ENCODE measurements at places on chromosomes 4 and X. TPM values are rescaled to one million over a fixed set of nuclear protein-coding genes. Genes with fewer than 3 reads are reported as not detected.

Gene MRPS18C
- total RNA-seq = 56.1 TPM

Gene NAP1L2
- total RNA-seq = 2.6 TPM

Gene SPP1
- 21.6 TPM for total RNA-seq

Gene CENPI
- total RNA-seq = 0.65 TPM

Gene G6PD
- total RNA-seq = 74.3 TPM

Gene MAGEA3
- not detected for total RNA-seq

Gene RAB40A
- total RNA-seq = not detected

Gene CAPN6
- total RNA-seq = not detected

Gene LPAR4
- total RNA-seq = not detected

Gene SYTL5
- total RNA-seq = not detected

Gene IBSP
- not detected for total RNA-seq

Gene SH3BGRL
- total RNA-seq = 140 TPM

Gene EVC2
- 0.39 TPM for total RNA-seq

Gene DDX53
- total RNA-seq = not detected

GRCh38 chrX:134023851-134024281 lies 38.5 kb upstream of the GPC3 start:
- no peak for DNase-seq

DNA sequence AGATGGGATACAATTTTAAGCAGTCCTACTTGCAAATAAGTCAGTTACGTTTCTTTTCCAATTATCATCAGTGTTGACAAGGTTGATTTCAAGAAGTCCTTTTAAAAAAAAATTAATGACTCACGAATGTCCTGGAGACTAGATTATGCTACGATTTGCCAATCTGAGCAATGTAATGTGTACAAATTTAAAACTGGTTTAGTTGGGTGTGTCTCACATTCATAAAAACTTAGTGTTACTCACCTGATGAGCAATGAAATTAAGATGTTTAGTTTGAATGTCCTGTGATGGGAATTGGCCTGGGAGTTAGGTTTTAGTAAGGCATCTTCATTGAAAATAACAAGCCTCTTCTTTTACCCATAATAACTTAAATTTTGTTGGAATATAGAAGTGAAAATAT lies 136.7 kb upstream of the POF1B start:
- DNase-seq = no peak

DNA sequence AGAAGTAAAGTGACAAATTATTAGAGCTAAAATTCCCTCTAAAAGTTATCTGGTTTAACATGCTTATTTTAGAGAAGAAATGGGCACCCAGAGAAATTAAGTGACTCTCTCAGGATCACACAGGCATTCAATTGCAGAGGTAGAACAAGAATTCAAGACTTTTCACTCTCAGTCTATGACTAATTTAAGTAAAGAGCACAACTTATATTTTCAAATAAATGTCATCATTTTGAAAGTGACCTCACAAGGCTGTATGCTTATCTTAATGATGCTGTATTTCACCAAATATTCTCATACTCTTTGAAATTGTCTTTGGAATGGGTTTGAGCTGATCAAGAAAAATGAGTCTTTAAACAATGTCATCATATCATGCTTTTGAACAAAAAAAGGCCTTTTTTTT lies 15.3 kb downstream of the GPR174 start:
- no peak for DNase-seq

- no peak for DNase-seq
Observed at GRCh38 chr4:37908488-37909331, 17.8 kb downstream of the TBC1D1 start.

DNA sequence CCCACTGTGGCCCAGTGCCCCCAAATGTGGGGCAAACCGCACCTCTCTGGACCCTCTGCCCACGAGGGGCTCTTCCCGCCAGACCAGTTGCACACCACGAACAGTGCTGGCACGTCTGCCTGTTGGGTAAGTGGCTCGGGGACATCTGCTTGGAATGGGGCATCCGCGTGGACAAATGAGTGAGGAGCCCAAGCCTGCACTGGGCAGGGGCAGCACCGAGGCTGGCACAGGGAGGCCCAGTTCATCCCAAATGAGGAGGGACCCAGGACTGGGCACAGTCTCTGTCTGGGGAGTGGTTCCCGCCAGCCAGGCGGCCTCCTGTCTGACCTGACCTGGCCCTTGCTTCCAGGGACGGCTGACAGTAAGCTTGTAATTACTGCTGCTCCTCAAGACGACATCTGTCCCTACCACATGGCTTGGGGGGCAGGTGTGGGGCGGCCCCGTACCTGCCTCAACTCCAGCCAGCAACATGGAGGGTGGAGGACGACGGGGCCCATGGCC lies 3.2 kb downstream of the SPON2 start:
- no peak for DNase-seq

DNA sequence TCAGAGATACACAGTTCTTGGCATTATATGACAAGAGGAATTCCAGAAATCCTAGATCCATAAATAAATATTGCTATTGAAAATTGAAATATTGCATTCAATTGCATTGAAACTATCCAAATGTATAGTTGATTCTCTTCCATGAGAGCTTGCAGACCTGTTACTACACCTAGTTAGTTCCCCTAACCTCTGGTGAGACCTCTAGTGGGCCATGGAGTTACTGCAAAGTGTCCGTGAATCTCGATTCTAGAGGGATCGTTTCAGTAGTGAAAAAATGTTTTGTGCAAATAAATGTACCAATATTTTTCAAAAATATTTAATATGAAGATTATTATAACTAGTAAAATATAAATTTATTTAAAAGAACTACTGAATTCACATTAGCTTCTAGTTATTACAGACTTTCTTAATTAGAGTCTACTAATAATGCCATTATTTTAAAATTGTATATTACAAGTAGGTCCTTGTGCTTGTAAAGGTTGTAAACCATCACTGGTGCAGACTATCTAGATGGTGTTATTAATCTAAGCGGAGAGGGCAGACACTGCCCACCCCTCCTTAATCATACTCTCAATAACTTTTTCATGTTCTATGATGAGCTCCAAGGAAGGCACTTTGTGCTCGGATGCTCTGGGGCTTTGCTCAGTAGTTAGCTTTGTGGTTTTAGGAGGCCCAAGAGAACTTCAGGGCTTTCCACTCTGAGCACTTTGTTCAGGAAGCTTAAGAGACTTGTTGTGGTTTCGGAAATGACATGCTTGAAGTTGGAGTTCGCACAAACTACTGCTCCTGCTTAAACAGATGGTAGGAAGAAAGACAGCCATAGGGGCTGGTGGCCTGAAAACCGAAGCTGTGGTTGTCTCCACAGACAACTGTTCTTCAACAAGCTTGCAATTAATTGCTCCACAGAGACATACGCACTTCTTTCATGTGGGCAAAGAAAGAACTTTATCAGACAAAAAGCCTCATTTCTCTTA lies 42.8 kb downstream of the IL21 start:
- DNase-seq = peak; percentile 12

DNA sequence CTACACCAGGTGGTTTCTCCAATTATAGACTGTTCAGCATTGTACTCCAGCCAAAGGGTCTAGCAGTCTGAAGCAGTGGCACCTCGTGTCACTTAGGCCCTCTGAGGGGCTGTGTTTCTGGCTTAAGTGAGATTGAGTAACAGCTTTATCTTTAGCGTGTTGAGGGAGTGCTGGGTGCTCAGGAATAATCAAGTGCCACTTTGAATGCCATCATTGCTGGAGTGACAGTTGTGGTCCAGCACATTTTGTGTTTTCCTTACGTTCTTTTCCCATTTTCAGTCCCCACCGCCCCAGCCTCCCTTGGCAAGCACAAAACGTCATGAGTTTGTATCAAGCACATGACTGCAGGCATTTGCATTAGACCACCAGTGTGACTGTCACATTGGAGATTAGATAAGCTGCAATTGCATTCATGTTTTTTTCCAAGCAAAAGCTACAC lies 58.7 kb downstream of the FNIP2 start:
- DNase-seq = no peak

DNA sequence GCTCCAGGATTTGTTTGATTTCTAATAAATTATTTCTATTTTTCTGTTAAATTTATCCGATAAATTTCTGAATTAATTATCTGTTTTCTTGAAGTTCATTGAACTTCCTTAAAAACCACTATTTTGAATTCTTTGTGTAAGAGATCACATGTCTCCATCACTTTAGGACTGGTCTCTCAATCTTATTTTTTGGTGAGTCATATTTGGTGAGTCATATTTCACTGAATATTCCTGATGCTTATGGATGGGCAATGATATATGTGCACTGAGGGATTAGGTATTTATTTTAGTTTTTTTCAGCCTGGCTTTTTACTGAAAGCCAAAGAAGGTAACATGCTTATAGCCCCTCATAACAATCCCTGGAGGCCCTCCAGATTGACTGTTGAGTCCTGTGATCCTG lies 48.5 kb upstream of the IL15 start:
- DNase-seq = no peak

DNA sequence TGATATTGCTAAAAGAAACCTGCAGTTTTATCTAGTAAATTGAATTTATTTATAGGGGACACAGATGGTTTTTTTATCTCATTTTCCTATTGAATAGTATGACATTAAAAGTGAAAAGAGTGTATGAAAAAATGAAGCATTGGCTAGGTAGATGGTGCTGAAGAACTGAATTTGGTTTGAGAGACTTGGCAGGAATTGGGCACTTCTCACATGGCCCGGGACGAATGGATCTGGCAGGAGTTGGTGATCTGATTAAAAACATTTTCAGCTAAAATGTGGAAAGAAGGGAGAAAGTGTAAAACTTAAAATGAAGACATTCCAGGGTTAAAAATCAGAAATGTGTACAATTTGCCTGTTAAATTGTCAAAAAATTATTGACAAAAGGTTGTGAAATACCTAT lies 1088.5 kb upstream of the PABPC4L start:
- no peak for DNase-seq

GRCh38 chr4:183905593-183906488 lies 734 bp downstream of the STOX2 start:
- DNase-seq = no peak

DNA sequence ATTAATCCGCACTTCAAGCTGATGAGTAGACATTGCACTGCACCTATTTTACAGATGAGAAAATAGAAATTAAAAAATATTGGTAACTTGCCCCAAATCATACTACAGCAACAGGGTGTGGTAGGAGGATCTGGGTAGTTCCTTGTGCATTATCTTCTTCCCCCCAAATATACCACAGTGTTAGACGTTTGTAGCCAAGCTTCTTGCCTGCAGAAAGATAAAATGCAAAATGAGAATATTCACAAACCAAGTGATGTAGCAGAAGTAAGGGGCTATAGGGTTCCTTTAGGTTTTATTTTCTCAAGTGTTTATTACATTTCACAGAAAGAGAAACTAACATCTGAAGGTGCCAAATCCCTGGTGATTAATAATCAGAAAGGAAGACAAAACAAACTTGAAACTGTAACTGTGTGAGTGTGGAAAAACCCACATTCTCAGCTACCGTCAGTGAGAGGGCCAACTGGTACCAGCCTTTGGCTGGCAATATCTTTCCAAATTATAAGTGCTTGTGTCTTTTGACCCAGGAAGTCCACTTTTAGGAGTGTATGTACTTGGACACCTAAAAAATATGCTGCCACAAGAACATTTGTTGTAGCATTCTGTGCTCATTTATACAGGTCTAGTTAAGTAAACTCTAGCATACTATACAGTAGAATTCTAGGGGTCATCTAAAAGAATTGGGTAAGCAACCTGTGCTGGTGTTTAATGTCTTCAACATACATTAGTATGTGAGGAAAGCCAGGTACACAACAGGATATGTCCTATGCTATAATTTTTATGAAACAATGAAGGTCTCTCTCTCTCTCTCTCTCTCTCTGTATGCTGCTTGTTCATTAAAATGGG lies 6.7 kb upstream of the CD38 start:
- DNase-seq = no peak

DNA sequence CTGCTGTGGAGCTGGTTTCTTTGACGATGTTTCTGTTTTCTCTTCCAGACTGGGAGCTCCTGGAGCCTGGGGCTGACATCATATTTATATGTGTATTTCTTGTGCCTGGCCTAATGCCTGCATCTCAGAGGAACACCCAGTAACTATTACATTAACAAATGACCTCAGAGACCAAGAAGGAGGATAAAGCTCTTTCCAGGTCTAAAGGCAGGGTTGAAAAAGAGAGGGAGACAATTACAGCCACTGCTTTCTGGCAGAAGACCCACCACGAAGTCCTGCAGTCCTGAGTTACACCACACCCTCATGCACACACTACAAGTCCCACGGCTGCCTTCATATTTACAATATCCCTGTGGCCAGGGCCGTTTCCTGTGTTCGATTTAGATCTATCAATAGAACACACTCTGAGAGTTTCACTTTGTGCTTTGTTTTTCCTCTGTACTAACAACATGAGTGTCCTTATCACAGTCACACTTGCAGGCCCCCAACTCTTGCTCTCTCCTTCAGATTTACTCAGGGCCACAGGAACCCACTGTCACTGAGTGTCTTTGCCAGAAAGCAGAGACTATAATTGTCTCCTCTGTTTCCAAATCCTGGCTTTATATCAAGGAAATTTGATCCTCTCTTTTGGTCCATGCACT lies 535.5 kb downstream of the MID1IP1 start:
- DNase-seq = peak; percentile 9

- no peak for DNase-seq
Observed at GRCh38 chr4:57158221-57158620, 48.0 kb upstream of the IGFBP7 start.

GRCh38 chr4:76590798-76591281 lies 155.8 kb downstream of the SHROOM3 start:
- no peak for DNase-seq

DNA sequence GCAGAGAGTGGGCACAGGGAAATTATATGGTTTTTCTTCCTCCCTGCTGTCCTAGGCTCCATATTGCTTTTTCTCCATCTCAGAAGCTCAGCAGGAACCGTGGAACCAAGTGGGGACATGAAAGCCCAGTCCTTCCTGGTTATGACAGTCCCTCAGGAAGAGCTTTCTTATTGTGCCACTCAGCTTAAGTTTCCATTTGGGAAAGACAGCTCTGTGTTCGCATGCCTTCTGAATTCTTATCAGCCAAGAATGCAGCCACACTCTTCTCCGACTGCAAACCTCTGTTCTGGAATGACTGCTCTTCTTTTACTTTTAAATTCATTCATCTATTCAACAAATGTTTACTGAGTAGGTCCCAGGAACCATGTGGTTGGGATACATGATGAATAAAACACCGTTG lies 58.0 kb upstream of the PPARGC1A start:
- no peak for DNase-seq

DNA sequence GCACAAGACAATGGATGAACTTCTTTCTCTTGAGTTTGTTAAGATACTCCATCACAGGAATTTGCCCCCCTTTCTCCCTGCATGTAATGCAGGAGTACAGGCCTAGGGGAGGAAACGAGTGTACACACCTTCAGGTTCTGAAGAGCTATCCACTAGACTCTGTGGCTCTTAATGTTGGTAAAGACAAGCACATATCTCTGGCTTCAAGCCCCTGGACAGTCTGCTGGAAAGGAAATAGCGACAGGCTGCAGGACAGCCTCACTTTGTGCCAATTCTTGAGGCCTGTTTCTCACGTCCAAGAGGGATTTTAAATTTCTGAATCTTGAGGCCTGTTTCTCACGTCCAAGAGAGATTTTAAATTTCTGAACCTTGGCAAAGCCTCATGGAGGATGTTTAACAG lies 87.1 kb downstream of the RLIM start:
- no peak for DNase-seq
